K562 (cell line): ENCODE measurements at places on chromosomes 1 and 21. TPM values are rescaled to one million over a fixed set of nuclear protein-coding genes. Genes with fewer than 3 reads are reported as not detected.

- DNase-seq = no peak
Measured at GRCh38 chr1:228979774-228980173, 244.5 kb downstream of the RHOU start.

Gene SMIM34
- polyA plus RNA-seq = not detected in 2 replicates

- DNase-seq = no peak
Measured at GRCh38 chr1:165287329-165287728, 69.2 kb downstream of the LMX1A start.

Gene LIPI
- not detected in 2 replicates for polyA plus RNA-seq

- no peak for DNase-seq
Measured at GRCh38 chr1:31308036-31308435, 11.2 kb downstream of the ZCCHC17 start.

Gene LRRC71
- polyA plus RNA-seq = 0.19 and 0.91 TPM in 2 replicates

DNA sequence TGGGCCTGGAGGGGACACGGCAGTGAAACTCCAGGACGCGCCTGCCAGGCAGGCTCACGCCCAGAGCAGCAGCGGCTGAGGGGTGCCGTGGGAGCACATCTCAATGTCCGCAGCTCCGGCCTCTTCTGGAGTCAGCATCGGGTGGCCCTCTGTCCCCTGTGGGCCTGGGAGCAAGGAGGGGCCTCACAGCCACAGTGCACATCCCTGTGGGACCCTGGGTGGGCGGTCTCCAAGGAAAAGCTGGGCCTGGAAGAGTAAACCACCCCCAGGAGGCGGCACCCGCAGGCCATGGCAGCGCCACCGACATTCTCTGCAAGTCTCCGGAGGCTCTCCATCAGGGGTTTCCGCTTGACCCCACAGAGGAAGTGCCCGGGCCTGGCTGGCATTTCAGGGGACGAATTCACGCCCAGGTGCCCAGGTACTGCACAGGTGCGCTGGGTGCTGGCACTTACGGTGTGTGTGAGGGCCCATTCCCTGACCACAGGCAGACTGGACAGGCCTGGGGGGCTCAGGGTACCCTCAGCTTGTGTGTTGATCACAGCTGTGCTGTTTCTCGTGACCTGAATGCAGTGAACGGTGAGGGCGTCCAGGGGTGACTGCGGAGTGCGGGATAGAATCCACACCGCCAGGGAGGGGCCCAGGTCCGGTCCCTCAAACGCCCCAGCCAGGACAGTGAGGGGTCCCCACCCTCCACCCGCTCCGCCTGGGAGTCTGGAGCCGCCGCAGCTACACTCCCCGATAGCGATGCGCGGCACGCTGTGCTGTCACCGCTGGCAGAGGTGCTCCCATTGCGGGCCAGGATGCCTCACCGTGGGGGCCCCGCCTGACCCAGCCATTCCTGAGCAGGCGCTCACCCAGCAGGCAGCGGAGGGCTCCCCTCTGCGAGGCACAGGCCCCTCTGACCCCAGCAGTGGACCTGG lies 16.6 kb upstream of the RNF223 start:
- DNase-seq = no peak
